Peyer's patch (tissue), 4 donors: ENCODE measurements at places on chromosomes 1 and 21. TPM values are rescaled to one million over a fixed set of nuclear protein-coding genes. Genes with fewer than 3 reads are reported as not detected.

GRCh38 chr21:46295996-46296752, 10.0 kb downstream of the YBEY start:
- peak overlapping the region; percentile 32 for H3K27ac ChIP-seq
- peak; percentile 72 for DNase-seq
- peak overlapping the region; percentile 8 for H3K4me3 ChIP-seq
- no peaks in the 10 kb centered on the region for H3K27me3 ChIP-seq

HMCN1 gene
- 2.6 TPM for total RNA-seq

GRCh38 chr1:70353601-70354331, 756 bp downstream of the ANKRD13C start:
- peak overlapping the region; percentile 95 for H3K4me3 ChIP-seq
- no peaks in the 10 kb centered on the region for H3K36me3 ChIP-seq
- no peak for DNase-seq
- peak overlapping the region; percentile 90 for H3K27ac ChIP-seq
- no peaks in the 10 kb centered on the region for H3K4me1 ChIP-seq
- H3K27me3 ChIP-seq, result no peaks in the 10 kb centered on the region

DNA sequence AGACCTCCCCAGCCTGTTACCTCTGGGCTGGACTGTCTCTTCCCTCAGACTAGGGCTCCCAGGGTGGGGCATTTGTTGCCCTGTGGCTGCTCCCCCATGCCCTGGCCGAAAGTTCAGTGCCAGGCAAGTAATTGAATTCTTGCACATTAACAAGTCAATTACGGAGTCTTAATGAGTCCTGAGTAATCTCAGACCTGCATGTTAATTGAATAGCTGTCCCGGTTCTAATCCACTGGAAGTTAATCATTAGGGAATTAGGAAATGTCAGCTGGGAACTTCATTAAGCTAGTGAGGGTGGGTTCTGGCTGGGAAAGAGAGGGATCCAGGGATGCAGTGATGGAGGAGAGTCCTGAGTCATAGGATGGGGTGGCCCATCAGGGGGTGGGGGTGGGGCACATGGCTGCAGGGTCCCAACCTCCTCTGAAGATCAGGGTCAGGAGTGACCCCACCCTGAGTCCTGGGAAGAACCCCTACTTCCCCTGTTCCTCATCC, 47.1 kb upstream of the CSF3R start:
- no peak overlapping the region for H3K27ac ChIP-seq
- no peak overlapping the region for H3K4me3 ChIP-seq
- no peaks in the 10 kb centered on the region for H3K36me3 ChIP-seq
- H3K27me3 ChIP-seq, result no peaks in the 10 kb centered on the region
- no peaks in the 10 kb centered on the region for H3K4me1 ChIP-seq
- no peak for DNase-seq

DNA sequence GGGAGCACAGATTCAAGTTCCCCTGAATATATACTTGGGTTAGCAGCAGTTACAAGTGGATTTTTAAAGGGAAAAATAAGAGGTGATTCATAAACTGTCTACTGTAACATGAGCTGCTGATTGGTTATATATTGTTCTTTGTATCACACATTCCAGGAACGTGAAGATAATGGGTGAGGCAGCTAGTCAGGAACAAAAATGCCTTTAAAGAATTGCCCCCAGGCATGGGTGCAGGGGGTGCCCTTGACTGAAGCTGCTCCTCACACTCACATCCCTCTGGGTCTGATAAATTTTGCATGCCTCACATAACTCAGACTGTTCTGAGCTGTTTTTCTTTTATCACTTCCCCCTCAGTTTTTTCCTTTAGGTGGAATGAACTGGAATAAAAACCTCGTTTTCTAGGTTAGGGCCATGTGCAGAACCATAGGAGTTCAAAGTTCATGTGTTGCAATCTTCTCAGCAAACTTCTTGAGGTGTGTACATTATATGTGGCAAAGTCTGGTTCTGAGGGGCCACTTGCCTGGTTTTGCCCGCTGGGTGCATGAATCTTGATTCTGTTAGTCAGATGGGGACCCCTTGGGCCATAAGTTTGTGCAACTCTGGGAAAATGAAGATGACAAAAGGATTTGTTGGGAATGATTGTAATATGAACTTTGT, 21.1 kb downstream of the TBX19 start:
- no peaks in the 10 kb centered on the region for H3K36me3 ChIP-seq
- no peak overlapping the region for H3K27ac ChIP-seq
- H3K27me3 ChIP-seq, result no peaks in the 10 kb centered on the region
- no peak for DNase-seq
- H3K4me3 ChIP-seq, result no peak overlapping the region

GRCh38 chr1:201336711-201337450, 40.6 kb downstream of the TNNT2 start:
- no peak overlapping the region for H3K27ac ChIP-seq
- H3K27me3 ChIP-seq, result no peaks in the 10 kb centered on the region
- H3K4me3 ChIP-seq, result no peak overlapping the region
- DNase-seq, result no peak

DNA sequence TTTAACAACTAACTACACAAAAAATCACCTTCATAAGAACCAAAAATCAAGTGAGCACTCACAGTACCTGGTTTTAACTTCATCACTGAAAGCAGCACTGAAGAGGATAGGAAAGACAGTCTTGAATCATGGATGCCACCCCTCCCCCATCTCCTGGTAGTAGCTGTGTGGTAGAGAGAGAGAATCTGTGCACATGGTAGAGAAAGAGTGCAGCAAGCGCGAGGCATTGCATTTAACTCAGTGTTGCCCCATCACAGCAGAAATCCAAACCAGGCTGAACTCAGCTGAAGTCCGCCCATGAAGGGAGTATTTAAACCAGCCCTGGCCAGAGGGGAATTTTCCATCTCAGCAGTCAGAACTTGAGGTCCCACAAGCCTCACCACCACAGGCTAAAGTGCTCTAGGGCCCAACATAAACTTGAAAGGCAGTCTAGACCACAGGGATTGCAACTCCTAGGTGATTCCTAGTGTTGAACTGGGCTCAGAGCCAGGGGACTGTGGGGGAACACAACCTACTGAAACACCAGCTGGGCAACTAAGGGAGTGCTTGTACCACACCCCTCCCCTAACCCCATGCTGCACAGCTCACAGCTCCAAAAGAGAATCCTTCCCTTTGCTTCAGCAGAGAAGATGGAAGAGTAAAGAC, 38.4 kb downstream of the VAV3 start:
- H3K36me3 ChIP-seq, result no peaks in the 10 kb centered on the region
- no peaks in the 10 kb centered on the region for H3K27me3 ChIP-seq
- H3K4me1 ChIP-seq, result no peaks in the 10 kb centered on the region
- no peak overlapping the region for H3K27ac ChIP-seq
- DNase-seq, result no peak

HSPG2 gene
- 68.7 TPM for total RNA-seq

- H3K4me1 ChIP-seq, result no peaks in the 10 kb centered on the region
- H3K36me3 ChIP-seq, result no peaks in the 10 kb centered on the region
- DNase-seq, result no peak
- H3K4me3 ChIP-seq, result no peak overlapping the region
- H3K27ac ChIP-seq, result no peak overlapping the region
- no peaks in the 10 kb centered on the region for H3K27me3 ChIP-seq
Measured at GRCh38 chr1:176802316-176802715, 339.3 kb downstream of the PAPPA2 start.

OVAAL gene
- not detected for total RNA-seq

- no peak overlapping the region for H3K4me3 ChIP-seq
- no peaks in the 10 kb centered on the region for H3K27me3 ChIP-seq
- no peak overlapping the region for H3K27ac ChIP-seq
- H3K36me3 ChIP-seq, result no peaks in the 10 kb centered on the region
Measured at GRCh38 chr1:42806171-42806570, 10.8 kb upstream of the ERMAP start.

MEAF6 gene
- total RNA-seq, result 26.9 TPM

CCDC17 gene
- 14.9 TPM for total RNA-seq

DNA sequence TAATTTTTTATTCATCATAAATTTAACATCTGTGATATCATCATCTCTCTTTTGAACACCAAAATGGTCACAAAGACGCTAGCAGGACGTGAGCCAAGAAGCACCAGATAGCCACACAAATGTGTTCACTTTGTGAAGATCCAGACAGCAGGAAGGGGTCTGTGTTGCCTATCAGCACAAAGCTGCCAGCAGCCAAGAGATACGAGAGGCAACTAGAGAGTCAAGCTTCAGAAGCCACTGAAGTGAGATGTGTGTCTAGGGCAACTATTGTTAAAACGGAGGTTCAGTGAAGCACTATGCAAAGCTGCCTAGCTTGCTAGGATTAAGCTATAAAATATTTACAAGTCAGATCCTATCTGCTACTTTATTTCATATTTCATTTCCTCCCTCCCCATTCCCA, 45.3 kb downstream of the NDC1 start:
- H3K36me3 ChIP-seq, result no peaks in the 10 kb centered on the region
- H3K4me1 ChIP-seq, result no peaks in the 10 kb centered on the region
- H3K27me3 ChIP-seq, result no peaks in the 10 kb centered on the region
- DNase-seq, result no peak

DNA sequence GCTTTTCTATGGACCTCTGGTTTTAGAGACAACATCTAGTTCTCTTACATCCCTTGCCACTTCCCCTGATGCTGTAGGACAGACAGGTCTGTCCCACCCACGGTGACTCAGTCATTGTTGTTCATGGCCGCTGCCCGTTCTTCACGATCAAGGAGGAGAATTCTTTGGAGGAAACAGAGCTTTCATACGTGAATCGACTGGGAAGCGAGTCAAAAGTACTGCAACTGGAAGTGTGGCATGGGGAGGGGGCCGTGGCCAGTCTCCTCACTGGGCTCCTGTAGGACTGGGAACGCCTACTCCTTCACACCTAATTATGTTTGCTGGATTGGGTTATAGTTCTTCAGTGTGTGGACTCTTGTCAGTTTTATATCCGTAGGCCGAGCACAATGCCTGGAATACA, 4.4 kb upstream of the SLC37A1 start:
- H3K27me3 ChIP-seq, result no peaks in the 10 kb centered on the region
- DNase-seq, result peak; percentile 7
- peaks cover 3% of the 10 kb centered on the region for H3K4me1 ChIP-seq

DNA sequence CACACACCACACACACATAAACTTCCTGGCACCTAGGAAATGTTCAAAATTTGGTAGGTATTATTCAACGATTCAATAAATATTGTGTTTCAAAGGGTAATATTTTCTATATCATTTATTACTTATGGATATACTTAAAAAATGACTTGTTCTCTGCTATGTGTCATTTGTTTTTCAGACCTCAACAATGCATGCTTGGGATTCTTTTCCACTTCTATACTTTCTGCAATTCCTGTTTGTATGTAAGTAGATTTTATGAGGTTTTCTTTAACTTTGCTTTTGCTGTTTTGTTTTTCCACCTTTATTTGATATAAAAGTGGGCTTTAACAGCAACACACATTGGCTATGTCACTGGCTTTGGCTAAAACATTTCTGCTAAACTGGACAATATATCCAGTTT, 3.5 kb downstream of the CEP170 start:
- no peak overlapping the region for H3K4me3 ChIP-seq
- no peaks in the 10 kb centered on the region for H3K27me3 ChIP-seq
- DNase-seq, result no peak
- H3K36me3 ChIP-seq, result no peaks in the 10 kb centered on the region
- peaks cover 9% of the 10 kb centered on the region for H3K4me1 ChIP-seq

DNA sequence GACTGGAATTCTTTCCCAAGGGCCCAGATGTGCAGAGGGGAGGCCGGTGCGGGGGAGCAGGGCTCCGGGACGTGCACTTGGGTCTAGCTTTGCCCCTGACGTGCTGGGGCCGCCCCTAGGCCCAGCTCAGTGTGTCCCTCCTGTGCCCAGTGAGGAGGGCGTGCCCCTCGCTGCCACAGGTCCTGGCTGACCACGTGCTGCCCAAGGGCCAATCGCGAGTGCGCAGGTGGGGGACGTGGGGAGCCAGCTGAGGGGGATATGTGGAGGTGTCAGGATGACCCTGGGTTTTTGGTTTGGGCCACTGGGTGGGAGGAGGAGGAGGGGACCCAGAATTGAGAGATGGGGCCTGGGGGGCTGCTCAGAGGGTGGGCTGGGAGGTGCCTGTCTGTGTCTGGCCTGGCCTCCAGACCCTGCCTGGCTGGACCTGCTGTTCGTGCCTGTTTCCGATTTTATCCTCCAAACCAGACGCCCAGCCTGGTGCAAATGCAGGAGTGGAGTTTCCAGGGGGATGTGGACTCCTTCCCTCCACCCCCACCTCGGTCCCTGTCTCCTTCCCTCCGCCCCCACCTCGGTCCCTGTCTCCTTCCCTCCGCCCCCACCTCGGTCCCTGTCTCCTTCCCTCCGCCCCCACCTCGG, 6.1 kb upstream of the RNF223 start:
- H3K27me3 ChIP-seq, result no peaks in the 10 kb centered on the region
- no peaks in the 10 kb centered on the region for H3K4me1 ChIP-seq
- H3K27ac ChIP-seq, result no peak overlapping the region
- H3K36me3 ChIP-seq, result no peaks in the 10 kb centered on the region
- DNase-seq, result peak; percentile 68

ZNF593OS gene
- total RNA-seq, result not detected

DNA sequence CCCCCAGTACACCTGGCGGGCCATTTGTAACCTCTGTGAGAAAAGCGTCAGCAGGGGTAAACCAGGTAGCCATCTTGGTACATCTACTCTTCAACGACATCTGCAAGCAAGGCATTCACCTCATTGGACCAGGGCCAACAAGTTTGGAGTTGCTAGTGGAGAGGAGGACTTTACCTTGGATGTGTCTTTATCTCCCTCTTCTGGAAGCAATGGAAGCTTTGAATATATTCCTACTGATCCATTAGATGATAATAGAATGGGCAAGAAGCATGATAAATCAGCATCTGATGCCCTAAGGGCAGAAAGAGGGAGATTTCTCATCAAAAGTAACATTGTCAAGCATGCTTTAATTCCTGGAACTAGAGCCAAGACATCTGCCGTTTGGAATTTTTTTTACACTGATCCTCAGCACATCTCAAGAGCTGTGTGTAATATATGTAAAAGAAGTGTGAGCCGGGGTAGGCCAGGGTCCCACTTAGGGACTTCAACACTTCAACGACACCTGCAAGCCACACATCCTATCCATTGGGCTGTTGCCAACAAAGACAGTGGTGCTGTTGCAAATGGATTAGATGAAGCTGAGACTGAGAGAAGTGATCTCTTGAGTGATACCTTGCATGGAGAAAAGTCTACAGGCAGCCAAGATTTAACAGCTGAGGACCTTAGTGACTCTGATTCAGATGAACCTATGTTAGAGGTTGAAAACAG, 2.7 kb downstream of the ZBED6 start:
- no peak for DNase-seq
- H3K4me1 ChIP-seq, result peaks cover 8% of the 10 kb centered on the region
- no peaks in the 10 kb centered on the region for H3K27me3 ChIP-seq
- no peaks in the 10 kb centered on the region for H3K36me3 ChIP-seq

TOMM20 gene
- 44.3 TPM for total RNA-seq

DNA sequence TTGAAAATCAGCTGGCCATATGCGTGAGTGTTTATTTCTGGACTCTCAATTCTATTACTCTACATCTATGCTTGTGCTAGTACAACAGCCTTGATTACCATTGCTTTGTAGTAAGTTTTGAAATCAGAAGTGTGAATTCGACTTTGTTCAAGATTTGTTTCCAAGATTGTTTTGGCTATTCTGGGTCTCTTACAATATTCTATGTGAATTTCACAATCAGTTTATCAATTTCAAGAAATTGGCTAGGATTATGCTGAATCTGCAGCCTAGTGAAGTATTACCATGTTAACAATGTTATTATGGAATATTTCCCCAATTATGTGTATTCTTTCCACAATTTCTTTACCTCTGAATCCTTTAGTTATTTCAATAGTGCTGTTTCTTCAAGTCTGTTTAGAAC, 19.5 kb downstream of the SFPQ start:
- H3K27ac ChIP-seq, result no peak overlapping the region
- H3K4me3 ChIP-seq, result no peak overlapping the region
- no peaks in the 10 kb centered on the region for H3K36me3 ChIP-seq
- no peaks in the 10 kb centered on the region for H3K4me1 ChIP-seq

GRCh38 chr1:243693800-243694199, 156.2 kb downstream of the AKT3 start:
- no peak overlapping the region for H3K4me3 ChIP-seq
- H3K4me1 ChIP-seq, result no peaks in the 10 kb centered on the region
- DNase-seq, result no peak
- H3K27me3 ChIP-seq, result no peaks in the 10 kb centered on the region
- no peaks in the 10 kb centered on the region for H3K36me3 ChIP-seq

CYP4A22 gene
- not detected for total RNA-seq

TOMM40L gene
- 8.3 TPM for total RNA-seq
